ENCODE measurements at places on chromosomes 1 and 21.

GRCh38 chr21:16195538-16195910 is 465.7 kb downstream of the USP25 start:
- DNase-seq = no peak

DNA sequence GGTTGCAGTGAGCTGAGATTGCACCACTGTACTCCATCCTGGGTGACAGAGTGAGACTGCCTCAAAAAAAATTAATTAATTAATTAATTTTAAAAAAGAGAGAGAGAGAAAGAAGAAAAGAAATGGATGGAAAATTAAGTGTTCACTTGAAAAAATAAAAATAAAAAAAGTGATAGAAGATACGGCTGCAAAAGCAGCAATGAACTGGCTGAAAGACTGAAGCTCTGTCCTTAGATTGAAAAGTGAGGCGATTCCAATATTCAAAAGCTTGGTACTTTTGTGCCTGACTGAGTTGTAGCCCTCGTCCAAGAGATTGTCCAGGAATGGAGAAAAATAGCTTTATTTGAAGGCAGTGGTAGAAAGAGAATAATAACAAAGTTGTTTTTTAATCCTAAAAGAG is 154.6 kb downstream of the ADSS2 start:
- DNase-seq = no peak

GRCh38 chr1:39434797-39435395 is 56.5 kb upstream of the BMP8A start:
- no peak for DNase-seq

- no peak for DNase-seq
Measured at GRCh38 chr1:80931178-80931577, 869.6 kb upstream of the ADGRL2 start.

DNA sequence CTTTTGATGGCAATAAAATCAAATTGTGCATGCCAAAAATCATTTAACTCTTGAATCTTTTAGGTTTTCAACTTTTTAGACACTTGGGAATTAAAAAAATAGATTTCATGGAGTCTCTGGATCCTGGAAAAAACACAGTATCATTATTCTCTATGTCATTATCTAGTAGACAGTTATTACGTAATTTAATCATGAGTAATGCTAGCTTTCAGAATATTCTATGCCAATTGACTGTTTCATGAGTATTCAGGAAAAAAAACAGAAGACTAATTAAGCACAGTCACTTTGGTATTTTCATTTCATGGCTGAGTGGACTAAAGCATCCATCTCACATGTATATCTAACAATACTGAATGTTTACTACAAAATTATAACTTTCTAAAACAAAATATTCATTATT is 44.0 kb downstream of the ODF2L start:
- DNase-seq = no peak

- no peak for DNase-seq
Measured at GRCh38 chr1:178258536-178258935, 164.6 kb downstream of the RASAL2 start.

- DNase-seq = no peak
Measured at GRCh38 chr1:203669739-203670138, 43.1 kb downstream of the ATP2B4 start.

DNA sequence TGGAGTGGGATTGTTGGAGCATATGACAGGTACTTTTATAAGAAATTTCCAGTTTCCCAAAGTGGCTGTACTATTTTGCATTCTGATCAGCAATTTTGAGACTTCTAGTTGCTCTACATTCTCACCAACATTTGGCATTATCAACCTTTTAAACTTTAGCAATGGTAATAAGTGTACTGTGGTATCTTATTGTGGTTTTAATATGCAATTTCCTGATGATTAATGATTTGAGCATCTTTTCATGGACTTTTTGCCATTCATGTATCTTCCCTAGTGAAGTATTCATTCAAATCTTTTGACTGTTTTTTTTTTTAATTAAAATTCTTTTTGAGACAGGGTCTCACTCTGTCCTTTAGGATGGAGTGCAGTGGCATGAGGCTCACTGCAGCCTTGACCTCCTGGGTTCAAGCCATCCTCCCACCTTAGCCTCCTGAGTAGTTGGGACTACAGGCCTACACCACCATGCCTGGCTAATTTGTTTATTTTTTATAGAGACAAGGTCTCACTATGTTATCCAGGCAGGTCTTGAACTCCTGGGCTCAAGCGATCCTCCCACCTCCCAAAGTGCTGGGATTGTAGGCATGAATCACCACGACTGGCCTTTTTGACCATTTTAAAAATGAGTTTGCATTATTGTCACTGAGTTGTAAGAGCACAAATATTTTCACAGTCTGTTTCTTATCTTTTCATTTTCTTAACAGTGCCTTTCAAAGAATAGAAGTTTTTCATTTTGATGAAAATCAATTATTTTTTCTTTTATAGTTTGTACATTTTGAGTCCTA is 7.8 kb upstream of the SLC6A9 start:
- DNase-seq = no peak

GRCh38 chr1:247373721-247374141 is 42.1 kb upstream of the ZNF496 start:
- DNase-seq = peak; percentile 44

- no peak for DNase-seq
Measured at GRCh38 chr1:161159913-161160243, 578 bp downstream of the USP21 start.

- no peak for DNase-seq
Measured at GRCh38 chr1:216630532-216630931, 92.7 kb downstream of the ESRRG start.

DNA sequence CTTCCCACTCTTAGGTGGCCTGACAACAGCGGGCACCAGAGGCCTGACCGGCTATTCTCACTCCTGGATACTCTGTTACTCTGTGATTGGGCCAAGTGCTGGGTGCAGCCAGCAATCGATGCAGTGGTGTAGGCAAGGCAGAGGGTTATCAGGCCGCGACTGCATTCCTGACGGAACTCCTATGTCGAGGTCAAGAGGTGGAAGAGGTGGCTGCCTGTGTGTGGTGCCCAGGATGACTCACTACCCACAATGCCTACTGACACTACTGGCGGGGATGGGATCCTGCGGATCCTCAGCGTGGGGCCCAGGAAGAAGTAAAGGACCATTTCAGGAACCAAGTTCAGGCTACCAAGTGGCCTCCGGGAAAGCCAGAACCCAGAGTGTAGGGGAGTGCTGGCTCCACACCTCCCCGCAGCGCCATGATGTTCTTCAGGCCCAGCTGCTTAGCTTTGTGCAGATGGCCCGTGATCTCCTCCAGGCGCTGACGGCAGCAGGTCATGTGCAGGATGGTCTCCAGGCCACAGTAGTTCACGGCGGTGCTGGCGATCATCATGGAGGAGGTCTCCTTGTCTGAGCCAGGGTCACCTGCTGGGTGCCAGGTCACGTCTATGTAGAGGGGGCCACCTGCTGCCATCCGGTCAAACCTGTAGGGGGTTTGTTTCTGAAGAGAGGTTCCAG is 4.9 kb downstream of the MTHFR start:
- DNase-seq = no peak

GRCh38 chr1:172497230-172497629 is 35.7 kb upstream of the SUCO start:
- no peak for DNase-seq

DNA sequence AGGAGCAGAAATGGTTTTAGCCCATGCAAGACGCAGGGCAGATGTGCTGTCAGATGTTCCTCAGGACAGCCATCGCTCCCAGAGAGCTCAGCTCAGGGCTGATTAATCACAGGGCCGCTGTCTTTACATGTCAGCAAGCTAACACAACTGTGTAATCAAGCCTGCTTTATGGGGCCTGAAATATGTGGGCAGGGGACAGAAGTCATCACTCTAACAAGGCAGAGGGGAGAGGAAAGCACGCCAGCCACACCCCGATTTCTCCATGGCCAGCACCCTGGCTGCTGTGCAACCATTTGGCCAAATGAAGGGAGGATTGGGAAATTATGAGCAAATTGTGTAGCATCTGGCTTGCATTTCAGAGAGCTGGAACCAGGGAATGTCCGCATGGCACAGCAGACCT is 368.8 kb downstream of the NPHP4 start:
- no peak for DNase-seq

- no peak for DNase-seq
Measured at GRCh38 chr1:109632671-109633346, 13.2 kb downstream of the AMPD2 start.

DNA sequence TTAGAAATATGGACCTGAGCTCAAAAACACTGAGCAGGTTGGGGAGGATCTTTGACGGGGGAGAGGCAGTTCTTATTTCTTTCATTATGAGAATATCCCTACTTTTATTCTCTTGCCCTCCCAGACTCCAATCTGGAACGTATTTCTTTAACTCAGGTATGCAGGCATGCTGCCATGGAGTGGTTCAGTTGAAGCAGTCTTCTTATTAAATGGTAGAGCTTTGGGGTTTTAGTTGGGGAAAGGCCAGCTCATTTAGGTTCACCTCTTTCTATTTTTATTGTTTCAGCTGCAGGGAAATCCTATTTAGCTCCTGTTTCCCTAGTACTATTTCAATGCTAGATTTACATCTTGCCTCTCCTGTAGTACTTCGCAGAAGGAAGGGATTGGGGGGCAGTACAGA is 198.9 kb downstream of the TTLL7 start:
- no peak for DNase-seq

- no peak for DNase-seq
Measured at GRCh38 chr1:177873238-177873637, 96.6 kb downstream of the SEC16B start.

GRCh38 chr1:52002038-52002917 is 11.8 kb upstream of the RAB3B start:
- DNase-seq = no peak

DNA sequence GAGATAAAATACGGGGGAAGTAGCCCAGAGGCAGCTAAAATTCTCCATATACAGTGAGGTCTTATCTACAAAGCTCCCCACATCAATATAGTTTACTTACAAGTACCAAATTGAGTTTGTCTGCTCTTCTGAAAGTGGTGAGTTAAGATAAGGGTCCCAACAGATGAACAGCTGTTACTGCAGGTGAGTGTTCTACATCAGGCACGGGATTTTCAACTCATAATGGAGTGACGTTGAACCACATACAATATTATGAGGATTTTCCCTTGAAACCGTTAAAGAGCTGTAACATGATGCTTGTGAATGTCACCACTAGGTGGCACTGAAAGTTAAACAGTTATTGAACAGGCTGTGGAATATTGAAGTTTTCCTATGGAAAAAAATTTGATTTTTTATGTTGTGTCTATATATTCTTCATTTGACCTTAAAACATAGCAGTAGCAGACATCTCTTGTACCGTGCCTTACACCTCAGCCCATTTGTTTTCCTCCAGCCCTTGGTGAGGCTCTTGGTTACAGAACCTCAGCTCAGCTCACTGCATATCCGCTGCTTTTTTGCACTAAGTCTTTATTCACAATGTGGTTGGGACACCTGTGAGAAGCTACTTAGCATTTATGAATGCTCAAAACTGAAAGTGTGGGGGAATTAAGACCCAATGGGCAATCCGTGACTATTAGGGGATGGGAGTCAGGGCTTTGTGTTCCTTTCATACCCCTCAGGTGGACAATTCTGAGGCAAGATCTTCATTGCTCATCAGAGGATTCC is 23.2 kb downstream of the CD1D start:
- no peak for DNase-seq

Data from omental fat pad (tissue), 4 donors.